Immature natural killer cell (primary cell): ENCODE measurements at places on chromosomes 5 and 9. TPM values are rescaled to one million over a fixed set of nuclear protein-coding genes. Genes with fewer than 3 reads are reported as not detected.

- H3K27me3 ChIP-seq = peaks cover 1% of the 10 kb centered on the region
- H3K4me1 ChIP-seq = no peaks in the 10 kb centered on the region
- H3K36me3 ChIP-seq = no peaks in the 10 kb centered on the region
- H3K27ac ChIP-seq = no peak overlapping the region
Observed at GRCh38 chr5:2177244-2177643, 294.5 kb upstream of the IRX4 start.

GRCh38 chr9:136710543-136710942 lies 1.8 kb upstream of the DIPK1B start:
- H3K27ac ChIP-seq = no peak overlapping the region
- peaks cover 3% of the 10 kb centered on the region for H3K4me1 ChIP-seq
- peaks cover 10% of the 10 kb centered on the region for H3K27me3 ChIP-seq
- no peak overlapping the region for H3K4me3 ChIP-seq
- no peak for DNase-seq
- no peaks in the 10 kb centered on the region for H3K36me3 ChIP-seq

- no peaks in the 10 kb centered on the region for H3K36me3 ChIP-seq
- H3K27me3 ChIP-seq = peaks cover 2% of the 10 kb centered on the region
- no peak overlapping the region for H3K27ac ChIP-seq
- peak overlapping the region; percentile 92 for H3K4me3 ChIP-seq
Observed at GRCh38 chr9:135500071-135500524, 384 bp upstream of the MRPS2 start.

The FOXD4L5 gene
- polyA plus RNA-seq = not detected

DNA sequence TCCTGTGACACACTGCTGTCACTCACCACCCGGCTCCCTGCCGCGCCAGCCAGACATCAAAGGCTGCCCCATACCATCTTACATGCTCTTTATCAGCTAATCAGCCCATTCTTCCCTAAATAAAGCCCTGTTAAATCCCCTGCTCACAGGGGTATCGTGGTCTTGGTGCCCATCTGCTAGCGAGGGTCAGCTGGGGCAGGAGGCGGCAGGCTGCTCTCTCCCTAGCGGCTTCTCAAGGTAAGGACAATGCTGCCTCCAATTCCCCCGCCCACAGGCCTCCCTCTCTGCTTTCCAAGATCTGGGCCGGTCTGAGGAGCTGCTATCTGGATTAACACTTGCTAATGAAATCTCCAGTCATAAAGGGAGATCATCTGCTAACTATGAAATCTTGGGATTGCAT lies 26.8 kb downstream of the BARHL1 start:
- H3K4me3 ChIP-seq = no peak overlapping the region
- DNase-seq = no peak
- no peaks in the 10 kb centered on the region for H3K4me1 ChIP-seq
- peaks cover 19% of the 10 kb centered on the region for H3K36me3 ChIP-seq
- H3K27ac ChIP-seq = no peak overlapping the region
- H3K27me3 ChIP-seq = no peaks in the 10 kb centered on the region

DNA sequence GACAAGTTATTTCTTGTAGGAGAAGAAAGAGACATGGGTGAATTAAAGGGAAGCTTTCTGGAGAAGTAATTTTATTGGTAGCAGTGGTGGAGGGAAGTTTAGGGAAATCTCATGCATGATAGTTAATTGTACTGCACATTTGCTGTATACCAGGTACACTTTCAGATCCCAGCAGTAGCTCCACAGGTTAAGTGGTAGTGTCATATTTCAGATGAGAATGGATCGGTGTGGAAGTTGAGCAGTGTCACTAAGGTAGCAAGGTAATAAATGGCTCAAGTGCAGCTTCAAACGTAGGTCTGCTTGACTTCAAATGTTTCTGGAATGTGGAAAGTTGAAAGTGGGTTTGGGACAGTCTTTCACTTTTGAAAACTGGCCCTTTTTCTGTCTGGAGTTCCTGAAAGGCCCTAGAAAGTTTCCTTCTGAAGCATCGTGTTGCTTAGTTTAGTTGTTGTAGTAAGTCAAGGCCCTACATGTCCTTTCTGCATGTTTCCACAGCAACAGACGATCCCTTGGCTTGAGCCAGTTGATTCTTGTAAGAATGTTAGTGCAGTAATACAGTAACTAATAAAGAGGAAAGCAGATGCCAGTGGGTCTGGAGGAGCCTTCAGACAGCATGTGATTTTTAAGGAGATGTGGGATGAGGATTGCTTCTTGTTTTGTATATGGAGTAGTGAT lies 3.7 kb downstream of the CLTA start:
- DNase-seq = no peak
- peak overlapping the region; percentile 58 for H3K27ac ChIP-seq
- peaks cover 55% of the 10 kb centered on the region for H3K4me1 ChIP-seq

GRCh38 chr9:129761901-129762369 lies 9.1 kb upstream of the PTGES start:
- no peak overlapping the region for H3K4me3 ChIP-seq
- no peak for DNase-seq
- no peaks in the 10 kb centered on the region for H3K36me3 ChIP-seq
- no peaks in the 10 kb centered on the region for H3K4me1 ChIP-seq

The NIM1K gene
- not detected for polyA plus RNA-seq

The NUTM2G gene
- not detected for polyA plus RNA-seq

The GFRA3 gene
- not detected for polyA plus RNA-seq

DNA sequence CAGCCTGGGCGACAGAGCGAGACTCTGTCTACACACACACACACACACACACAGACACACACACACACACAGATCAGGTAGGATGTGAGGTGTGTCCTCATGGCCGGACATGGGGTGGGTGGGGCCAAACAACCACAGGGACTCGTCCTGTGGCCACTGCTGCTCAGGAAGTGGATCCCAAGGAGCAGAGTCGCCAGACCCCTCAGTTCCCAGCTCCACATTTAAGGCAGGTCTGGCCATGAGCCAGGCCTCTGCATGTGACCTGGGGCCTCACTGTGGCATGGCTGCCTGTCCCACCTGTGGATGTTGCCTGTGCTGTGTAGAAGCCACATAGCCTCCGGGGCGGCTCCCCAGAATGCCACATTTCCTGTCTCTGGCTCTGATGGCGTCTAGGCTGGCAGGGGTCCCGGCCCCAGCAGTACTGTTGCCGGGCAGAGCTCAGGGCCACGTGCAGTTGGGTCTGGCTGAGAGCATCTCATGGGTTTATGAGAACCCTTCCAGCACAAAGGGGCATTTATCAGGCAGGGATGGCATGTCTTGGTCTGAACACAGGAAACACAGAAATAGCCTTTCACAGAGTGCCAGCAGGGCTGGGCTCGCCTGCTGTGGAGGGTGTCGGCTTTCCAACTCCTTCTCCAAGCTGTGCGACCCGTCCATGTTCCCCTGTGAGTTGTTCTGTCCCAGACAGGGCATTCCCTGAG lies 9.9 kb upstream of the NINJ1 start:
- peaks cover 19% of the 10 kb centered on the region for H3K4me1 ChIP-seq
- H3K27me3 ChIP-seq = peaks cover 3% of the 10 kb centered on the region
- no peaks in the 10 kb centered on the region for H3K36me3 ChIP-seq
- H3K4me3 ChIP-seq = peak overlapping the region; percentile 54
- peak overlapping the region; percentile 66 for H3K27ac ChIP-seq

The UBE2QL1 gene
- polyA plus RNA-seq = not detected

- DNase-seq = no peak
- no peak overlapping the region for H3K27ac ChIP-seq
- H3K36me3 ChIP-seq = peaks cover 19% of the 10 kb centered on the region
- peaks cover 2% of the 10 kb centered on the region for H3K4me1 ChIP-seq
Observed at GRCh38 chr9:3244963-3245653, 280.7 kb downstream of the RFX3 start.

- peaks cover 4% of the 10 kb centered on the region for H3K27me3 ChIP-seq
- H3K4me1 ChIP-seq = no peaks in the 10 kb centered on the region
- no peaks in the 10 kb centered on the region for H3K36me3 ChIP-seq
Observed at GRCh38 chr9:77498891-77499290, 149.2 kb downstream of the GNA14 start.

DNA sequence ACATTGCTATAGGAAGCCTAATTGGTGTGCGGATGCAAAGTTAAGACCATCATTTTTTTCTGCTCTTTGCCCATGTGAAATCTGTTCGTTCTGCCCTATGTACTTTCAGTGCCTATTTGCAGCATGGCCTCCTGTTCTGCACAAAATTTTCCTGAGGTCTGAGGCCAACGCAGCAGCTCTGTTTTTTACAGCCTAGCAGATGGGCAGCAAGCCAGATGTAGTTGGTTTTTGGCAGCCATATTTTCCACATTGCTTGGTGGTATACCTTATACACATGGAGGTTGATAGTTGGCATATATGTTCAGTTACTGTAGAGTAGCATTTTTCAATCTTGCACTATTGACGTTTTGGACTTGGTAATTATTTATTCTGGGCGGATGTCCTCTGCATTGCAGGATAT lies 133.5 kb upstream of the MRPS30 start:
- no peaks in the 10 kb centered on the region for H3K4me1 ChIP-seq
- no peak overlapping the region for H3K27ac ChIP-seq
- no peak overlapping the region for H3K4me3 ChIP-seq
- no peaks in the 10 kb centered on the region for H3K36me3 ChIP-seq
- no peak for DNase-seq

DNA sequence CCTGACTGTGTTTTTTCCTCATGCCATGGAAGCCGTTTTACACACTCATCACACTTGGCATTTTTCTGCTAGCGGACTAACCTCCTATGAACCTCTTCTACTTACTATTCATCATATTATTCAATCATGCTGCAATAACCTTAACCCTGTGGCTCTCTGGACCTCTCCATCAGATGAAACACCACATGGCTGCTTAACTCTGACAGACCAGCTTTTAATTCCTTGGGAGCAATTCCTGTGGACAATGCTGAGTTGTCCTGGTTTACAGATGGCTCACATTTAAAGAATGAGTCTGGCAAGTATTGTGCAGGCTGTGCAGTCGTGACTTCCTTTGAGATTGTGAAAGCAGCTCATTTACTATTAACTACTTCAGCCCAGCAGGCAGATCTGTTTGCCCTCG lies 9.0 kb downstream of the OR1J1 start:
- no peak overlapping the region for H3K4me3 ChIP-seq
- no peak overlapping the region for H3K27ac ChIP-seq
- no peaks in the 10 kb centered on the region for H3K27me3 ChIP-seq
- no peak for DNase-seq

GRCh38 chr5:72883850-72884249 lies 67.4 kb downstream of the TNPO1 start:
- H3K27me3 ChIP-seq = no peaks in the 10 kb centered on the region
- H3K4me1 ChIP-seq = peaks cover 30% of the 10 kb centered on the region
- peaks cover 44% of the 10 kb centered on the region for H3K36me3 ChIP-seq
- no peak overlapping the region for H3K4me3 ChIP-seq
- DNase-seq = no peak

DNA sequence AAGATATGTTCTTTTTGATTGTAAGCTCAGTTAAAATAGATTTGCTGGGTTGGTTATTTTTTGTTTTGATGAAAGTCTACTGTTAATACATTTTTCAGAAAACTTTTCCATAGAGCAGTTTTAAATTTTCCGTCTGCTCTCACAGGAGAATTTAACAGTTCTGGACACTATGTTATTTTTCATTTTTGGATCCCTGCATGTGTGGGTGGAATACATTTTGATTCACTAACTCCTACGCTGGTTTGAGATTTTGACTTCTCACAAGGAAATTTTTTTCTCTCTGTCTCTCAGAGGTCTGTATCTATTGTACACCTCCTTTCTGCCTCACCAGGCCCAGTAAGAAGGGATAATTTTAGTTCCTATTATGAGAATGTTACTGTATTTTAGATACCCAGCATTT lies 502.4 kb downstream of the CDH10 start:
- no peak for DNase-seq
- no peaks in the 10 kb centered on the region for H3K36me3 ChIP-seq
- H3K27me3 ChIP-seq = peaks cover 1% of the 10 kb centered on the region
- H3K4me1 ChIP-seq = no peaks in the 10 kb centered on the region
- no peak overlapping the region for H3K27ac ChIP-seq

- H3K27ac ChIP-seq = peak overlapping the region; percentile 37
- H3K4me1 ChIP-seq = peaks cover 45% of the 10 kb centered on the region
- H3K36me3 ChIP-seq = no peaks in the 10 kb centered on the region
- no peak overlapping the region for H3K4me3 ChIP-seq
- no peak for DNase-seq
Observed at GRCh38 chr5:95827892-95828246, 5.3 kb upstream of the GLRX start.

The SEMA4D gene
- 47.0 TPM for polyA plus RNA-seq

The RLN2 gene
- 1.3 TPM for polyA plus RNA-seq

DNA sequence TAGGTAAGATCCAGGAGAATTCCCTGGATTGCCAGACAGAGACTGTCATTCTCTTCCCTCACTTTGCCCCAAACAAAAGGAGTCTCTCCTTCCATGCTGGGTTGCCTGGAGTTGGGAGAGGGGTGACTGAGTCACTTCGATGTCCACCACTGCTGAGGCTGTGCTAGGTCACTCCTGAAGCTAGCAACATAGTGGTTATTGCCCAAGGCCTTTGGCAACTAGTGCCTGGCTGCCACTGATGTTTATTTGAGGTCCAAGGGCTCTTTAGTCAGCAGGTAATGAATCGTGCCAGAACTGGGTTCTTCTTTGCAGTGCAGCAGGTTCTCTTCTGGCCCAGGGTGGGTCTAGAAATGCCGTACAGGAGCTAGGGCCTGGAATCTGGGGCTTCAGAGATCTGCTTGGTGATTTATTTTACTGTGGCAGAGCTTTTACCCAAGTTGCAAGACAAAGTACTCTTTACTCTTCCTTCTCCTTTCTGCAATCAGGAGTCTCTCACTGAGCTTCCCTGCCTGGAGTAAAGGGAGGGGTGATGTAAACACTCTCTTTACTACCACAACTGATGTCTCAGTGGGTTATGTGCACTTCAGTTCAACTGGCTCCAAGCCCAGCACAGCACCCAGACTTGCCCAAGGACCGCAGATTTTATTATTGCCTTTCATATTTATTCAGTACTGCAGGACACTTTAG lies 155.7 kb upstream of the SH3GL2 start:
- no peaks in the 10 kb centered on the region for H3K4me1 ChIP-seq
- H3K27me3 ChIP-seq = peaks cover 2% of the 10 kb centered on the region
- H3K4me3 ChIP-seq = no peak overlapping the region
- no peak for DNase-seq
- no peak overlapping the region for H3K27ac ChIP-seq

DNA sequence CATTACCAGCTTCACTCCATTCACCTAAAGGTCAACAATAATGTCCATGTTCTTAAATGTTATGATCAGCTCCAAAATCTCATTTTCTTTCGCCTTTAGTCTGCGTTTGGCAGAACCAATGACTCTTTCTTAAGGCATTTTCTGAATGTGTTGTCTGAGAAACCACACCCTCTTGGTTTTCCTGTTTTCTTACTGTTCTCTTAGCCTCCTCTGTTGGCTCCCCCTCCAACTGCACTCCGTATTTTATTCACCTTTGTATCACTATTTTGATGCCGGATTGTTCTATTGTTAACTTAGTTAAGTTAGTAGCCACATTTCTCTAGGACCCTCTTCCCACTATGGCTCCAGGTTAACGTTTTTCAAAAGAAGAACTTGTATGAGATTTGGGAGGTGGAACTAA lies 185.6 kb downstream of the DMAC1 start:
- DNase-seq = peak; percentile 16
- peak overlapping the region; percentile 72 for H3K4me3 ChIP-seq
- no peaks in the 10 kb centered on the region for H3K27me3 ChIP-seq
